ENCODE measurements at places on chromosomes 3 and 15. TPM values are rescaled to one million over a fixed set of nuclear protein-coding genes. Genes with fewer than 3 reads are reported as not detected.
A peak's percentile ranks its signal among the peaks of the same experiment; 100 is the strongest.

GRCh38 chr3:15440891-15441290, 13.5 kb downstream of the EAF1 start:
- no peak for DNase-seq

- no peak for DNase-seq
These were observed 6.5 kb upstream of the STRC start for GRCh38 chr15:43625106-43625505.

DNA sequence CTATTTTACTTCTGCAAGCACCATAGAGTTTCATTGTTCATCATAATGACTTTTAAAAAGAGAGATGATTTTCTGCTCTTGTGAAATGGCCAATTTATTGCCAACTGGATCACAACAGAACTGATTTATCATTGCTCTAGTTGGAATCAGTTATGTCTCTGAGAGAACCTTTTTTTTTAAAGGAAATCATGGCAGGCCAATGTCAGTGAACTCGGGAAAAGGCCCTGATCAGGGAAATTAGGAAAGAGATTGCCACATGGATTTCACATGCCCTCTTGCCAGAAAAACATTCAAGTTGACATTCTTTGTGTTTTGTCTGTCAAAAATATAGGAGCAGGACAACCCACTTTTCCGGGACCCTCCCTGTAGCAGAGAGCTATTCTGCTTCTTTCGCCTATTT, 12.6 kb upstream of the SLC25A26 start:
- no peak for DNase-seq

- DNase-seq, result no peak
These were observed 33.3 kb downstream of the BTLA start for GRCh38 chr3:112466020-112466419.

DNA sequence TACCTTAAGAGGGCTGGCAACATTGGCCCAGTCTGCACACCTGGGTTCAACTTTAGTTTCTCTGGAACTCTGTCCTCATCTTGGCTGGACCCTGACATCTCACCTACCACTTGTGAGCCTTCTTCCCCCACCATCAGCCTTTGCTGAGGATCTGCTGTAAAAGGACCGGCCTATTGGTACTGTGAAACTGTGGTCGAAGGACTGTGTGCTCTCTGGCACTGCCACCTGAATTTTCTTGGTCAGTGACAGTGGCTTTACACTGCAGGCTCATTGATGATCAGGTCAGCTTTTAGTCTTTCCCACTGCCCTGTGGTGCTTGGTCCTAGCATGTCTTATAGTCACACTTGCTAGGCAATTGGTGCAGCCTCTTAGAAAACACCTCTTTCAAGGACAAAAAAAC, 86.9 kb downstream of the PEX5L start:
- no peak for DNase-seq

DNA sequence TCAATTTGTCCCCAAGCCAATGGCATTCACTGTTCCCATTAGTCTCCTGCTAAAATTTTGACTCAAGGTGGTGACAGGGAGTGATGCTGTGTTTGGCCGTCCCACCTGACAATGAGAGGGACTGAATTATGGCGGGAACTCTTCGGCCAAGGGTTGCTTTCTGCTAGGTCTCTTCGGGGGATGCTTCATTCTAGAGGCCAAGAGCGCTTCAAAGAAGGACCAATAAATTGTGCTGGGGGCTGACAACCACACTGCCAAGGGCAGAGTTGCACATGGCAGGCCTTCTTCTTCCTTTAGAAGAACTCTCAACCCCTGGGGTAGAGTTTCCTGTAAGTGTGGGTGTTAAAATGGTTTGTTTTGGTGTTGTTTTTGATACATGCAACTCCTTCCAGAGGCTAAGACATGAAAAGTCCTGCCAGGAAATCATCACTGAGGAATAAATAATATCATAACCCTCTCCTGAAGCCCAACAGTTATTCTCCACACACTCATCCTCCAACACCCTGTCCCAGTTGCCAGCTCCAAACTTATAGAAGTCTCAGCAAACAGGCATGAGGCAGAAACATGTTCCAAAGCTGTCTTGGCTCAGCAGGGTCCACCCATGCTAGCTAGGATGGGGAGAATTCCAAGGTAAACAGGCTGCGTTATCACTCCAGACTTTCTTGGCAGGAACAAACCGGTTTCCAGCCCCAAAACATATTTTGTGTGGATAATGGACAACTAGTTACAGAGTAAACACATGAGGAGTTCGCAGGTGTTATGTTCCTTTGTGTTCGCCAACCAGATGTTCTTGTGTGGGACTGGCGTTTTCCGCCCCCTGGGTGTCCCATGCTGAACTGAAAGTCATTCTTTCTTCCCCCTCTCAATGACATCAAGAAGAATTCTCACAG, 396.7 kb upstream of the RGMA start:
- DNase-seq, result peak; percentile 60

DNA sequence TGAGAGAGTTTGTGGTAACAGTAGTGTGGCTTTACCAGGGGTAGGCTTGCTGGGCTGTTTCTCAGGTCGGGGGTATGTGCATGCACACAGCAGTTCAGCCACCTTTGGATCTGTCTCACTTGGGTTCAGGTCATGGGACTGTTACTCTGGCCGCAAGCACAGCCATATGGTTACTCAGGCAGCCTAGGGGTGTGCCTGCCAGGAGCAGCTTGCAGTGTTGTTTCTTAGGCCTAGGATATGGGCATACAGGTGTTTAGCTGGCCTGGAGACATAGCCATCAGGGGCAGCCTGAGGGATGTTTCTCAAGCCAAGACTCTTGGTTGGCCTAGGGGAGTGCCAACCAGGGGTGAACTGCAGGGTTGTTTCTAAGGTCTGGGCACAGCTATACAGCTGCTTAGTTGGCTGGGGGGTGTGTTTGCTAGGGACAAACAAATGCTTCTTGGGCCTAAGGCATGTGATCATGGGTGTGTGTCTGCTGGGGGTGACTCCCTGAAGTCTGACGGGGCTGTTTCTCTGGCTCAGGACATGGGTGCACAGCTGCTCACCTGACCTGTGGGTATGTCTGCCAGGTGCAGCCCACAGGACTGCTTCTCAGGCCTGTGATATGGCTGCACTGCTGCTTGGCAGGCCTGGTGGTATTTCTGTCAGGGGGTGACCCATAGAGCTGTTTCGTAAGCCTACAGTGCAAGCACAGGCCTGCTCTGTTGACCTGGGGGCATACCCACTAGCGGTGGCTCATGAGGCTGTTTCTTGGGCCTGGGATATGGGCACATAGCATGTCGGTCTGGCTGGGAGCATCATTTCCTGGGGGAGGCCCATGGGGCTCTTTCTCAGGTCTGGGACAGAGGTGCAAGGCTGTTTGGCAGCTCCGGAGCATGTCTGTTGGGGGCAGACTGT, 168.0 kb upstream of the THRB start:
- DNase-seq, result no peak

GRCh38 chr3:142723968-142724681, at the start of gene TRPC1:
Gene TRPC1 (plus strand): TSS chr3:142724034. CDS start chr3:142724560, 526 bp downstream.
- DNase-seq, result peak; percentile 48

DNA sequence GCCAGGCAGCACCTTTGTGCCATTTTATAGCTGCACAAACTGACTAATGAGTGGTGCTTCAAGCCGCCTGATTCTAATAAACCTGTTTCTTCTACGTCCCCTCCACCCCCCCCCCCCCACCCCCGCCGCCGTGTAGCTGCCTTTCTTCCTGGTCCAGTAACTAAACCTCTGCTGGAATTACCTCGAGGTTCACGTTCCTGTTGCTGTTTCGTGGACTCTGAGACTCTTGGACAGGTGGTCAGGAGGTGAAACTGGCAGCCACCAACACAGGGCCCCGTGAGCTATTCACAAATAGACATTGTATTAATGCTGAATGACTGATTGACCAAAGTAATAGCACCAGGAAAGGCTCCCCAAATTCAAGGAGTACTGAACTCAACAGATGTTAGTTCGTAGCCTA, 73.9 kb downstream of the TRIM69 start:
- DNase-seq, result no peak

GRCh38 chr3:52291508-52292181, 4.0 kb downstream of the GLYCTK start:
- no peak for DNase-seq

GRCh38 chr3:194058189-194058571, 77.8 kb upstream of the HES1 start:
- DNase-seq, result peak; percentile 28

DNA sequence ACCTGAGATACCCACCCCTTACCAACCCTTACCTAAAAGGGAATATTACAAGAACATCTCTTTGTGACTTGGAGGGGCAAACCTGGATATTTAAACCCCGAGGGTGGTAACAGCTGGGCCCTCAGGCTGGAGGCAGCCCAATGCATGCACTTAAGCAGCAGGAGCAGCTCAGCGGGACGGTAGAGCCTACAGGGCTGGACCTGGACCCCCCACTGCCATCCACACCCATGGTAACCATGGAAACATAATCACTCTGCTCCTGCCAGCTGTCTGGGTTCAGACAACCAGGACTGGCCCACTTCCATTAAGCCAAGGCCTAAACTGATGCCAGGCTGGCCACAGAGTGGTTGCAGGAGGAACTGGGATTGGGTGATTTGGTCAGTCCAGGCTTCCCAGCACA, 52.8 kb downstream of the ETFA start:
- no peak for DNase-seq

- no peak for DNase-seq
These were observed 58.2 kb downstream of the RAB7A start for GRCh38 chr3:128784232-128784631.

GRCh38 chr3:33956776-33957175, 158.3 kb downstream of the PDCD6IP start:
- no peak for DNase-seq

GRCh38 chr3:195270079-195270816, 711 bp downstream of the XXYLT1 start:
- DNase-seq, result no peak

DNA sequence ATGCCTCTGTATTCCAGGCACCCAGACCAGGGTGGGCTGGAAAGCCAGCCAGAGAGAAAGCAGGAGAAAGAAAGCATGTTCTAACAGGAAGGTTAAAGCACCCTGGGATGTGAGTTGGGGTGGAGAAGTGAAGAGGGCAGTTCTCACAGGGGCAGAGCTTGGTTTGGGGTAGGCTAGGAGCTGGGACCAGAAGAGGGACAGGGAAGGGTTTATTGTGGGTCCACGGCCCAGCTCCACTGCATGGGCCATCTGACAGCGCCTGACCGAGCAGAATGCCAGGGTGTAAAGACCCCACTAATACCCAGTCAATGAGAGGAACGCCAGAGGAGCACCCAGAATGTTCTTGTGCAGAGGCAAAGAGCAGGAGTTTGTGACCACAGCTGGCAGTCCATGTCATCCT, 27.1 kb upstream of the MAGEF1 start:
- DNase-seq, result no peak

DNA sequence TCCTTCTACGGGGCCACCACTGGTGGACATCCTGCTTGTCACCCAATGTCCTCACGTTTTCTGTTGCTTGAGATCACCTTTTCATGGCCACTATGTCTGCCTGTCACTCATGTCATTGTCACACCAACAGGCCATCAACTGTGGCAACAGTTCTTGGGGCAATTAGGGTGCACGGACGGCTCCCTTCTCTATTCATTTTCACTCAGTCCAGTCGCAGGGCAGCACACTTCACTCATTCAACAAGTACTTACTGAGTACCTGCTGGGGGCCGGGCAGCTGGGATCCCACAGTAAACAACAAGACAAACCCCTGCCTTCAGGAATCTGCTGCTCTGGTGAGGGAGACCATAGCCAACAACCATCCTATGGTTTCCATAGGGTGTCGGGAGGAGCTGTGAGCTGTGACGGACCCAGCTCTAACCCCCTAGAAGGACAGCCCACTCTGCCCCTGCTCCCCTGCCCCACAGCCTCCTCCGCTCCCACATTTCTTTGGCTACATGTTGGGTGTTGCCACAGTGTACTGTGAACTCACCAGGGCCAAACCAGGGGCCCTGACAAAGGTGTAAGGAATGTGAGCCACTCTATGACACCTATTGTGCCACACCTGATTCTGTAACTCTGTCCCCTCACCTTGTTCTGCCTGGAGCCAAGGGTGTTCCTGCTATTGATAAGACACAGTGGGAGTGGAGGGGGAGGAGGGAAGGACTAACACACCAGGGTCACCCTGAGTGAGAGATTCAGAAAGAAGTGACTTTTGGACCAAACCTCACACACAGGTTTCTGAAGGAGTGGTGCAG, 1.9 kb downstream of the VILL start:
- DNase-seq, result peak; percentile 1

DNA sequence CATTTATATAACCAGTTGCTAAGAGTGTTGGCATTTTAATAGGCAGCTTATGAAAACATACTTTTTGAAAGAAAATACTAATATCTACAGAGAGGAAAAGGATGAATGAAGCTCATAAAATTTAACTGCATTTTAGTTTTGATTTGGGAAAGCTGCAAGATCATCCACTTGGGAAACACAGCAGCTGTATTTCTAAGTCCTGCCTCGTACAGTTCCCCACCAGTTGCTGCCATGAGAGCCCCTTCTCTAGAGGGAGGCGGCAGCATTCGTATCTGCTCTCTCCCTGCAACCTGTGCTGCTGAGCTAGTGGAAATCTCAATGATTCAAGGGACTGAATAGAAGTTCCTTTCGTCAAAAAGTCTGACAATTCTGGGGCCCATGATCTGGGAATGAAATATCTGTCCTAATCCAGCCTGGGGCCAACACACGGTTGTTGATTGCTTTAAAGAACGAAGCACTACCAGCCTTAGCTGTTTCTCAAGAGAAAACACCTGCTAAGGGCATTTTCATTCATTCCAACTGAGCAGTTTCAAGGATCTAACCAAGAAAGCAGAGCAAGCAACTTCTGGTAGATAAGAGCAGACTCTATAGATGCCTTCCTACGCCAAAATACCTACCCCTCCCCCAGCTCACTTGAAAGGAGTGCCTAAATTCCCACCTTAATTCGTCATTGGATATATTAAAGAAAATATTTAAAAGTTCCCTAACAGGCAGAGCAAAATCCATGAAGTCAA, 223.7 kb downstream of the MAGI1 start:
- no peak for DNase-seq

- DNase-seq, result no peak
These were observed 19.4 kb downstream of the ZNF80 start for GRCh38 chr3:114218006-114218405.

GRCh38 chr3:175356899-175357324, 497.8 kb downstream of the NAALADL2 start:
- no peak for DNase-seq

GRCh38 chr3:149507491-149508324, 33.2 kb downstream of the TM4SF4 start:
- no peak for DNase-seq

DNA sequence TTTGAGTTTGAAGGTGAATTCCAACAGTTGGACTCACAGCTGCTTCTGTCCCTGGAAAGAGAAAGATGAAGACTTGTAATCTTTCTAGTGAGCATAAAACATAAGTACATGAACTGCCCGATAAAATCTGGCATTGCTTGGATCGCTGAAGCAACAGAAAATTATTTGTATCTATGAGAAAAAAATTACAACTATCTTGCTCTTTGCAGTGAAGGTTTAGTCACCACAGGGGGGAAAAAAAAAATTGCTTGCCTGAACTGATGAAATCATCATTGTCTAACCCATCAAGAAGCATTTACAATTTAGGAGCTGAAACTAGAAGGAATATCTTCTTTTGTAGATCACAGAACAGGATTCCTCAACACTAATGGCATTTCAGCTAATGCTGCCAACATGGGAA, 20.0 kb downstream of the TMEM207 start:
- no peak for DNase-seq

Gene NDN
- total RNA-seq, result 71.7 TPM

Gene GOLGA6L4
- 2.4 TPM for total RNA-seq

Gene SLC6A20
- 23.2 TPM for total RNA-seq

Gene SERINC4
- total RNA-seq, result 0.20 TPM

Gene MYZAP
- 0.98 TPM for total RNA-seq

Gene NAALADL2
- 10.8 TPM for total RNA-seq

Gene GOLGA6D
- not detected for total RNA-seq

Gene HHLA2
- total RNA-seq, result not detected

Gene ACAD9
- 81.9 TPM for total RNA-seq

Gene P2RY12
- 11.5 TPM for total RNA-seq

Gene TLR9
- not detected for total RNA-seq

Measured in tibial nerve (tissue), 4 donors.